ENCODE measurements at places on chromosomes 5 and 9.
A peak's percentile ranks its signal among the peaks of the same experiment; 100 is the strongest.

- no peak for DNase-seq
Measured at GRCh38 chr9:116390303-116391228, 237.0 kb downstream of the PAPPA start.

GRCh38 chr5:61332358-61332749 is 296 bp downstream of the ZSWIM6 start:
- DNase-seq: peak; percentile 60

DNA sequence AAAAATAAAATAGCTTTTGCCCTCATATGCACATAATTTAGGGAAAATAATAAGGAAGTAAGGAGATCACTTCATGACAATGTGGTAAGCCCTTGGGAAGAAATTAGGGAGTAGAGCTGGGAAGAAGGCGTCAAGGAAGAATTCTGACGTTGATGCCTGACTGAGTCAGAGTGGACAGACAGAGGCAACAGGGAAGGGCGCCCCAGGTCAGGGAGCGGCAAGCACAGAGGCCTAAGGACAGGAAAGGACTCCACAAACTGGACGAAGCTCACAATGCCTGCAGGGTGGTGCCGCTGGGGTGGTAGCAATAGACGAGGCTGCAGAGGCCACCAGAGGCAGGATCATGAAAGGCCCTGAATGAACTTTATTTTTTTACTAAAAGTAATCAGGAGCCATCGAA is 7.6 kb downstream of the DRD1 start:
- no peak for DNase-seq

GRCh38 chr9:38249587-38250210 is 142.8 kb upstream of the ALDH1B1 start:
- DNase-seq: no peak

DNA sequence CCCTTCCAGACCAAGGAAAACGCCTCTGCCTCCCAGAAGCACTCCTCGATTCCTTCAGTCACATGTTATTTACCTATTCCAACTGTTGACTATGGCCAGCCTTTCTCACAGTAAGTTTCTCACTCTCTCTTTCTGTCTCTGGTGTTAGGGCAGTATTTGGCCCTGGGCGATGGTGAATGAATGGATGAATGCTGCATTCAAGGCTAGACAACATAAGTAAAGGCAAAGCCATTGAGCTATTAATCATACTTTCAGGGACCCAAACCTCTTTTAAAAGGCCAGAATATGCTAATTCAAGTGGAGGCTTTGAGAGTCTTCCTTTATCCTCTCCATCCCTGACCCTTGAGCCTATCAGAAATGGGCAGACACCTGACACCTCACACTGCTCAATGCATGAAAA is 78.5 kb downstream of the SEC61B start:
- DNase-seq: no peak

Measured in aorta (tissue), 5 donors.